HCT116 (cell line): ENCODE measurements at places on chromosomes 1 and 21. TPM values are rescaled to one million over a fixed set of nuclear protein-coding genes. Genes with fewer than 3 reads are reported as not detected.

CAMK2N1 gene
- 20.5 TPM for total RNA-seq

AMY2A gene
- total RNA-seq, result 0.42 TPM

- H3K4me1 ChIP-seq, result no peaks in the 10 kb centered on the region
- H3K27ac ChIP-seq, result no peak overlapping the region
- no peaks in the 10 kb centered on the region for H3K36me3 ChIP-seq
- H3K4me3 ChIP-seq, result no peak overlapping the region
Measured at GRCh38 chr1:65209005-65209885, 61.2 kb downstream of the AK4 start.

DNA sequence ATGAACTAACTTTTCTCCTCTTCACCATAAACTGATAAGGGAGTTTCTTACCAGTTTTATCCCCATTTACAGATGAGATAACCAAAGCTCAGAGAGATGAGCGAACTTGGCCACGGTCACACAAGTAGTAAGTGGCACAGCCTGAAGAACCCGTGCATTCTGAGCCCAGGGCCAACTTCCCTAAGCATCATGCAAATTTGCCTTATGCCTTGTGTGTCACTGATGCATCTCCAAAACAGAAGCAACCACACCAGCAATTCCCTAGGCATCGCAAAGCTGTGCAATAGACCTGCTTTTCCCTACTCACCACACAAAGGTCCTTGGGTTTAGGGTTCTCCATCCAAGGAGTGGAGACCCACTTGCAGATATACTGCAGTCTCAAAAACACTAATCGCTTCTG is 304.5 kb upstream of the KAZN start:
- H3K27me3 ChIP-seq, result peaks cover 9% of the 10 kb centered on the region; the same call in 1 of the 2 replicates
- H3K27ac ChIP-seq, result no peak overlapping the region
- H3K4me1 ChIP-seq, result no peaks in the 10 kb centered on the region
- no peak overlapping the region for H3K4me3 ChIP-seq

- H3K27ac ChIP-seq, result no peak overlapping the region
- H3K27me3 ChIP-seq, result no peaks in the 10 kb centered on the region
- no peak overlapping the region for H3K4me3 ChIP-seq
- peaks cover 52% of the 10 kb centered on the region for H3K4me1 ChIP-seq
Measured at GRCh38 chr1:212482006-212482636, 49.4 kb downstream of the NENF start.

DNA sequence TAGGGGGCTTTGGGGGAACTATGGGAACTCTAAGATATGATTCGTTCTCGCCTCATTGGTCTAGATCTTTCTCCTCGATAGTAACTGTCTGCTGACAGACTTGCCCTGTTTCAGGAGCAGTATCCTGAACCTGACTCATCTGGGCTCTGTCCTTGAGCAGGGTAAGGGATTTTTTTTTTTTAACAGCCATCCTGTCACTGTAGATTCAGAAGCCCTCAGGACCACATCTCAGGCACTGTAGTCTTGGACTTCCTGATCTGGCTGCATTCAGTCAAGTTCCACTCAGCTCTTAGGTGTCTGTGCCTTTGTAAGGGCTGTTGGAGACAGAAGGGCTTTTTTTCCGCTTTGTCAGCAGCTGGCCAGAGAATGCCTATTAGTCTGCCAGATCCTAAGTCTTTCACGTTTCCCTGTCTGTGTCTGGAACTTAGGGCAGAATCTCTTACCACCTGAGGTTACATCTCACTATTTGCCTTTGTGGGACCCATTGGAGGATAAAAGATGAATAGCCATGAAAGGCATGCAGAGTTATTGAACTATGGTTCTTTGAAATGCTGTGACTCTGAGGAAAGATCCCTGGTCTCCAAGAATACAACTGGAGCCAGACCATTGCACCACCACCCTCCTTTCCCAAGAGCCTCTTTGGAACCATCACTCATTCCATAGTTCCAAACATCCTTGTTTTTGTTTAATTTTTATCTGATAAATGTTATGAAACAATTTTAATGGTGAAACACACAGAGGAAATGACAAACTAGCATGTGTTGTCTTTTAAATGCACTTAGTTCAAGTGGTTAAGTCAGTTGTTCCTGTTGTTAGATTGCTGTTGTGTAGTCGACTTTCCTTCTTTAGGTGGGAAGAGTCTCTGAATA is 49.7 kb upstream of the MACF1 start:
- H3K4me3 ChIP-seq, result no peak overlapping the region
- H3K4me1 ChIP-seq, result peaks cover 27% of the 10 kb centered on the region
- no peaks in the 10 kb centered on the region for H3K36me3 ChIP-seq
- no peaks in the 10 kb centered on the region for H3K27me3 ChIP-seq

NTRK1 gene
- total RNA-seq, result 0.89 TPM

DNA sequence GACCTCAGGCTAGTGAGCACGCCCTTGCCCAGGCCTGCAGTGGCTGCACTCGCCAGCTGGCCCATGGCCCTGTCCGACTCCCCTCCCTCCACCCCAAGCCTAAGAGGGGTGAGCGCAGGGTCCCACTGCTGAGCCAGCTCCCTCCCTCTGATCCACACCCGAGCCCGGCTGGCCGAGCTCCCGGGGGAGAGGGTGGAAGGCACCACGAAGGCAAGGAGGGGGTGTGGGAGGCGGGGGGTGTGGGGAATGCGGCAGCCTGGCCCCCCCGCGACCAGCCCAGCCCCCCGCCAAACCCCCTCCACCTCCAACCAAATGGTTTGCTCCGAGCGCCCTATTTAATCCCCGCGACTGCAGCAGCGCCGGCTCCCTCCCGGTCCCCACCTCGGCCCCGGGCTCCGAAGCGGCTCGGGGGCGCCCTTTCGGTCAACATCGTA is at the start of gene CADM3:
Gene CADM3, plus strand, starts transcription at position 362 of the 434 bp plus-strand sequence. CDS start 151 bp downstream, outside the sequence.
- H3K4me3 ChIP-seq, result no peak within 1 kb of the TSS
- H3K4me1 ChIP-seq, result no peaks in the 10 kb centered on the region
- DNase-seq, result no peak
- no peak within 1 kb of the TSS for H3K27ac ChIP-seq
- H3K36me3 ChIP-seq, result no peaks in the 10 kb centered on the region

DNA sequence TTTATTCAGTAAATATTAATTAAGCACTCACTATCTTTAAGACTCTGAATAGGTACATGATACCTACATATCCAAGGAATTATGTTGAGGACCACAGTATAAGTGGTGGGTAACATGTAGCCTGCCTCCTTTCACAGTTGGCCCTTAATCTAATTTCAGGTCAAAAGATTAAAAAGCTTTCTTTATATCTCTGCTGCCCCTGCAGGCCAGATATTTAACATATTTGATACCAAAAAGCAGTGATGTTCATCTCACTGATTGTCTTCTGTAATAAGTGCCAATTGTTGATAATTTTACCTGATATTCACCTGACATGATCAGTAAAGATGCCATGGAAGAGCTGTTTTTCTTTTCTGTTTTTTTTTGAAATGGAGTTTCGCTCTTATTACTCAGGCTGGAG is 36.5 kb downstream of the RLF start:
- H3K27me3 ChIP-seq, result no peaks in the 10 kb centered on the region
- H3K27ac ChIP-seq, result no peak overlapping the region
- 0 out of 2 replicates have a peak, but pooled peaks cover 6% of the 10 kb centered on the region for H3K36me3 ChIP-seq
- DNase-seq, result no peak

HTR6 gene
- 0.57 TPM for total RNA-seq

DNA sequence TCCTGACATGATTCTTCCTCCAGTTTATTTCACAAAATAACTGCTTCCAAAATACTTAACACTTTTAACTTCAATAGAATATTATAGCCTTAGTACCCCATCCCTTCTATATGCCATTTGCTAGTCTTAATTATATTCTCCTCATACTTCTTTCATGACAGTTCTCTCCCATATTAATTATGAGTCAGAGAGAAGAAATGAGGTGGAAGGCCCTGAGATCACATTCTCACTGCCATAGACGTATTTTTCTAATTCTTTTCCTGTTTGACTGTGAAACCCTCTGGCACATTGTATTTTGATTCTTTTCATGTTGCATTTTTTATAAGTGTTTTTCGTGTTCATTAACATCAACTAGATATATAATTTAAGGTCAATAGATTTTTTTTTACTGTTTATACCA is 88.4 kb downstream of the GTF2B start:
- H3K4me1 ChIP-seq, result peaks cover 2% of the 10 kb centered on the region; the same call in 1 of the 2 replicates
- no peak for DNase-seq
- H3K4me3 ChIP-seq, result no peak overlapping the region
- no peaks in the 10 kb centered on the region for H3K27me3 ChIP-seq
